Activated CD8-positive, alpha-beta T cell treated with anti-CD3 and anti-CD28 coated beads for 36 hours (primary cell): ENCODE measurements at places on chromosomes 11 and 22. TPM values are rescaled to one million over a fixed set of nuclear protein-coding genes. Genes with fewer than 3 reads are reported as not detected.
A peak's percentile ranks its signal among the peaks of the same experiment; 100 is the strongest.

DNA sequence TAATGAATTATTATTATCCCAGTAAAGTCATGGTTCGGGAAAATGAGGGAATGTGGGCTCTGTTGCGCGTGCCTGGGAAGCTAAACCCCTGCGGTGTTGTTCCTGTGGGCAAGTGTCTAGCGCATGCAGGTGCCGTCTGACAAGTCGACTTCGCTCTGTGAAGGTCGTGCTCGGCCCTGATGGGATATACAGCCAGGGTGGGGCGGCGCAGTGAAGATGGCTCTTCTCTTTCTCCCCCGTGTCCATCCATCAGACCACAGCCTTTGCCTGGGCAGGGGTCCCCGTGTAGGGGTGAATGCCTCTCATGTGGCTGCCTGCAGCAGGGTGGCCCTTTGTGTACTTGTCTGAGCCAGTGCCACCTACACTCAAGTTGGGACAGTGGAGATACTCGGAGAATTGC is 12.8 kb upstream of the TRMU start:
- H3K36me3 ChIP-seq: peaks cover 32% of the 10 kb centered on the region
- no peaks in the 10 kb centered on the region for H3K4me1 ChIP-seq
- H3K27me3 ChIP-seq: no peaks in the 10 kb centered on the region
- DNase-seq: no peak
- no peak overlapping the region for H3K4me3 ChIP-seq

DNA sequence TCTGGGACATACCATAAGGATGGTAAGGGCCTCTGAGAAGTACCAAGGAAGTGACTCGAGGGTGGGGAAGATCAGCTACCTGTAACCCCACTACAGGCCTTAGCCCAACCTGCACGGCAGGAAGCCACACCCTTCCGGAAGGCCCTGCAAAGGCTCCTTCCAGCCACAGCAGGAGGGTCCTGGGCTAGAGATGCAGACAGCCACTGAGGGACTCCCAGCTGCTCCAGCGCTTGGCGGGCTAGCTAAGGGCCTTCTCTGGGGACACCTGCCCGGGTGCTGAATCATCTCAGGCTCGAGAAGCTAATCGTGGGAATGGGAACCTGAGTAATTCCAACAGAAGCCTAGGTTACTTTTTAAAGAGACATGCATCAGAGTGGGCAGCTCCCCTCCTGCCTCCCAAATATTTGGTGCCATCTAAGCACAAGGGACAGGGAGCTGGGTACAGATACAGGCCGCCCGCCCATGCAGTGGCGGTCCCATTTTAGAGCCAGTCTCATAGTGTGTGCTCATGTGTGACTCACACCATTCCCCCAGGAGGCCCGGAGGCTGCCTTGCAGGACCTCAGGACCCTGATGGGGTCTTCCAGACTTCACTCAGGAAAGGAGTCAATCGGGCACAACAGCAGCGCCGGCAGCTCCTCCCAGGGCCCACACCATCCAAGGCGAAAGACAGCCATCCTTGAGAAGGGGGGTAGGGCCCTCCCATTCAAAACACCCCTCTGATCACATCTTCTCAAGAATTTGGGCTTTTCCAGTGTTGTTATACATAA is 8.0 kb downstream of the MYH9 start:
- peaks cover 86% of the 10 kb centered on the region for H3K4me1 ChIP-seq
- no peaks in the 10 kb centered on the region for H3K27me3 ChIP-seq
- DNase-seq: peak; percentile 61
- H3K27ac ChIP-seq: peak overlapping the region; percentile 96

DNA sequence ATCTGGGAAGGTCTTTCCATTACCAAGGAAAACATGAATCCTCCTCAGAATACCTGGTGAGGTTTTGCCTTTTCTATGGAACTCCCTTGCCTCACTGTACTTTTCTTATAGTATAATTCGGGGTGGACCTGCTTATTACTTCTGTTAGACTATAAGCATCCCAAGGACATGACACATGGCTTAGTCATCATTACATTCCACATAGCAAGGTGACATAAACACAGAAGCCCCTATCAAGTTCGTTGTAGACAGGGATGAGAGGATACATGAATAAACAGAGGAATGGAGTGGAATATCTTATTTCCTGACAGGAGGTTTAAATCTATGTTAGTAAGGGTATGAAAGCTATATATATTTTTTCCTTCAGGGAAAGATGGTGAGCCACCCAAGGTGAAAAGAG is 532.2 kb upstream of the CCDC90B start:
- no peak overlapping the region for H3K4me3 ChIP-seq
- no peak for DNase-seq
- H3K27ac ChIP-seq: no peak overlapping the region
- H3K27me3 ChIP-seq: no peaks in the 10 kb centered on the region
- no peaks in the 10 kb centered on the region for H3K4me1 ChIP-seq

- peaks cover 11% of the 10 kb centered on the region for H3K4me1 ChIP-seq
- H3K4me3 ChIP-seq: no peak overlapping the region
- no peak for DNase-seq
- H3K36me3 ChIP-seq: no peaks in the 10 kb centered on the region
- H3K27ac ChIP-seq: peak overlapping the region; percentile 16
- H3K27me3 ChIP-seq: peaks cover 7% of the 10 kb centered on the region
Measured at GRCh38 chr11:78350091-78350645, 67.5 kb downstream of the GAB2 start.

DEPDC7 gene
- 2.8 TPM for total RNA-seq

- peaks cover 10% of the 10 kb centered on the region for H3K27me3 ChIP-seq
- no peaks in the 10 kb centered on the region for H3K4me1 ChIP-seq
- H3K27ac ChIP-seq: no peak overlapping the region
- H3K36me3 ChIP-seq: no peaks in the 10 kb centered on the region
- no peak for DNase-seq
Measured at GRCh38 chr22:48975886-48976285, 851.8 kb downstream of the BRD1 start.

GRCh38 chr11:93528252-93528651 is 14.9 kb downstream of the SMCO4 start:
- no peak overlapping the region for H3K4me3 ChIP-seq
- no peaks in the 10 kb centered on the region for H3K36me3 ChIP-seq
- no peaks in the 10 kb centered on the region for H3K27me3 ChIP-seq
- no peak overlapping the region for H3K27ac ChIP-seq
- H3K4me1 ChIP-seq: peaks cover 40% of the 10 kb centered on the region
- no peak for DNase-seq

DNA sequence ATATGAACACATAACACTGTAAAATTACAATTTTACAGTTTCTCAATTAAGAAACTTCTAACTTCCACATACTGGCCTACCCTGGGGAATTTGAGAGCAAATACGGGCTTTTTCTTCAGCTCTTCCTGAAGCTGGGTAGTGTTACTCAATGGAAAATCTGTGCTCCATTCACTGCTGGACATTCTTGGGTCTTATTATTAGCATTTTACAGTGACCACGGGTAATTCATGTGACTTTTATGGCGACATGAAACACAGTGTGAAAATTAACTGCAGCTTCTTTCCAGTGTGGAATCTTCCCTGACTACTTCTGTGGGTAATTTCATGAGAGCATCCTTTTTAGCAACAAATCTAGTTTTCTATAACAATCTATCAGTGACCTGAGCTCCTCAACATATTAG is 423.7 kb upstream of the ANO5 start:
- H3K27me3 ChIP-seq: no peaks in the 10 kb centered on the region
- no peaks in the 10 kb centered on the region for H3K36me3 ChIP-seq
- no peak overlapping the region for H3K27ac ChIP-seq
- H3K4me1 ChIP-seq: no peaks in the 10 kb centered on the region

SCGB1C1 gene
- total RNA-seq: not detected

CD3D gene
- 325 TPM for total RNA-seq

GRCh38 chr22:42461511-42461910 is 29.3 kb upstream of the NFAM1 start:
- H3K27me3 ChIP-seq: peaks cover 3% of the 10 kb centered on the region
- H3K4me3 ChIP-seq: no peak overlapping the region
- no peak overlapping the region for H3K27ac ChIP-seq
- DNase-seq: no peak
- H3K36me3 ChIP-seq: no peaks in the 10 kb centered on the region

NPTXR gene
- total RNA-seq: 0.83 TPM

RIBC2 gene
- 9.5 TPM for total RNA-seq

DNA sequence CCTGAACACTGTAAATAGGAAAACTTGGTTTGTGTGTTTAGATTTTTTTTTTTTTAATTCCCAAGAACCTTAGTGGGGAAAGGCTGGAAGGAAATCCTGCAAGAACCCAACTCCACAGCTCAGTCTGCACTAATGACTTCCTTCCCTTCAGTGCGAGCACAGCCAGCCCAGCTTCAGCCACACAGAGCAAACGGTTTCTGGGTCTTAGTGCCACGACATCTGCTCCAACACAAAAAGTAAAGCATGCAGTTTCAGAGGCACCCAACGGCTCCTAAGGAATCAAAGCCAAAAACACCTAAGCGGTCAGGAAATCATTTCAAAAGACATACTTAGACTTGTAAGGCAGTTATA is 236.1 kb downstream of the TTC28 start:
- H3K27me3 ChIP-seq: peaks cover 8% of the 10 kb centered on the region
- H3K27ac ChIP-seq: peak overlapping the region; percentile 35
- peaks cover 25% of the 10 kb centered on the region for H3K4me1 ChIP-seq
- H3K36me3 ChIP-seq: no peaks in the 10 kb centered on the region

MPEG1 gene
- total RNA-seq: not detected

- peaks cover 43% of the 10 kb centered on the region for H3K4me1 ChIP-seq
- no peak overlapping the region for H3K4me3 ChIP-seq
- no peaks in the 10 kb centered on the region for H3K27me3 ChIP-seq
- peaks cover 20% of the 10 kb centered on the region for H3K36me3 ChIP-seq
- no peak overlapping the region for H3K27ac ChIP-seq
- DNase-seq: no peak
Measured at GRCh38 chr11:46999217-46999616, 62.7 kb downstream of the CSTPP1 start.

GRCh38 chr22:30290342-30291057 is 1.2 kb upstream of the CASTOR1 start:
- H3K4me3 ChIP-seq: peak overlapping the region; percentile 76
- H3K27ac ChIP-seq: peak overlapping the region; percentile 76
- DNase-seq: no peak

DNA sequence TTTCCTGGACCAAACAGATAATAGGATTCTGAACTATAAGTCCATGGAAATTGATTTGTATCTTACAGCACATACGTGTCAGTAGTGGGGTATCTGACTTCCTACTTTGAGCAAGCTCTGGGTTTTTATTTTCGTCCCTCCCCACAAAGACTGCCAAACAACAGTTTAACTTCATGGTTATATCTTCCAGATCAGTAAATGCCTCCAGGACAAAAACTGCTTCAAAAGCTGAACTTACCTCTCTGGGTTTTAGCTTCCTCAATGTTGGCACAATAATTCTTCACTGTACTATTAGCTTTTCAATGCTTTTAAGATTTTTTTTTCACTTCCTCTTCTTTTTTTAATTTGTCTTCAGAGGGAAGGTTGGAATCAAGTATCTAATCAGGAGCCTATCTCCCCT is 4.2 kb upstream of the DPF2 start:
- H3K27me3 ChIP-seq: no peaks in the 10 kb centered on the region
- H3K27ac ChIP-seq: no peak overlapping the region
- peak overlapping the region; percentile 3 for H3K4me3 ChIP-seq

HEPHL1 gene
- not detected for total RNA-seq

DNA sequence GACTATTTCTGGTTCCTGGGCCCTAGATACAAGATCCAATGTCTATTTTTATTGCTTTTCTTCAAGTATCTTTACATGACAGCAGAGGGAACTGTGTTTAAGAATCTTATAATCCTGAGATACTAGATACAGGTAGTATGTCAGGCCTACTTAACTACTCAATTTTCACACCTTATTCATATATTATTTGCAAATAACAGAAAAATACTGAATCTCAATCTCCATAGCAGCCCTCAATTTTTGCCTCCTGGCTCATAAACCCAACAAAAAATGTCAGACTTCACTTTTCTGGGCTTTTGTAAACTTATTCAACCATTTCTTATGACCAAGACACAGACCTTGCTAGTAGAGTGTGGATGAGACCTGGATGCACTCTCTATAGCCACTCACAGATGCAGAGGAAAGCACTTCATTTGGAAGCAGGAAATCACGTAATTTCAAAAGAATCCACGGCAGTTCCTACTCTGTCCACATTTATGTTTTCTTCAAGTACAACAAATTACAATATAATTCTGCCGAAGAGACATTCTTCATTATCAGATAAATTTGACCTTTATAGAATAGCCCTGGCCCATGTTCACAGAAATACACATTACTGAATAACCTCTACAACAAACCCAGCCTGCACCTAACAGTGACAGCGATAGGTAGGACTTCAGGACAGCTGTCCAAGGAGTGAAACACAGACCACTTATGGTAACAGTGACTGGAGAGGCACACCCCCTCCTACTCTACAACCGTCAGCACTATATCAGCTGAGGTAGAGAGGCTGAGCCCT is 62.0 kb upstream of the YPEL1 start:
- H3K4me1 ChIP-seq: peaks cover 8% of the 10 kb centered on the region
- H3K36me3 ChIP-seq: peaks cover 33% of the 10 kb centered on the region
- no peaks in the 10 kb centered on the region for H3K27me3 ChIP-seq

DNA sequence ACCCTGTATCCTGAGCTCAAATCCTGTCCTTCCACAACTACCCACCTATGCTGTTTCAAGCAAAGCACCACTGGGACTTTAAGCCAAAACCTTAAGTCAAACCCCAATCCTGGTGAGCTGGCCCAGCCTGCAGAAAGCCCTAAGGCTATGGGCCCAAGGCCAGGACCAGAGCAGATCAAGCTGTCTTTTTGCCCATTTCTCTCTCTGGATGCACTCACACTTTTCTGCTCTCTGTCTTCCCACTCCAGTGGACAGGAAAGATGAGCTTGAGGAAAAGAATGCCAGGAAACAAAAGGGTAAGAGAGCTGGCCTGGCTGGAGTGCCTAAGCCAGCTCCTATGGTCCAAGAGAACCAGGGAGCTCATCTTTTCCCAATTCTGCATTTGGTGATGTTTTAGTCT is 284.3 kb upstream of the ISX start:
- no peak overlapping the region for H3K4me3 ChIP-seq
- H3K27me3 ChIP-seq: no peaks in the 10 kb centered on the region
- H3K27ac ChIP-seq: no peak overlapping the region
- DNase-seq: no peak
- H3K36me3 ChIP-seq: no peaks in the 10 kb centered on the region

- peaks cover 68% of the 10 kb centered on the region for H3K4me1 ChIP-seq
- H3K36me3 ChIP-seq: peaks cover 25% of the 10 kb centered on the region
- peak overlapping the region; percentile 93 for H3K27ac ChIP-seq
- H3K27me3 ChIP-seq: no peaks in the 10 kb centered on the region
- peak; percentile 91 for DNase-seq
Measured at GRCh38 chr22:41857155-41857859, 24.4 kb downstream of the SREBF2 start.
